ENCODE measurements at places on chromosomes 4 and X.

- DNase-seq: no peak
Observed at GRCh38 chr4:151998723-151999122, 237.9 kb upstream of the GATB start.

DNA sequence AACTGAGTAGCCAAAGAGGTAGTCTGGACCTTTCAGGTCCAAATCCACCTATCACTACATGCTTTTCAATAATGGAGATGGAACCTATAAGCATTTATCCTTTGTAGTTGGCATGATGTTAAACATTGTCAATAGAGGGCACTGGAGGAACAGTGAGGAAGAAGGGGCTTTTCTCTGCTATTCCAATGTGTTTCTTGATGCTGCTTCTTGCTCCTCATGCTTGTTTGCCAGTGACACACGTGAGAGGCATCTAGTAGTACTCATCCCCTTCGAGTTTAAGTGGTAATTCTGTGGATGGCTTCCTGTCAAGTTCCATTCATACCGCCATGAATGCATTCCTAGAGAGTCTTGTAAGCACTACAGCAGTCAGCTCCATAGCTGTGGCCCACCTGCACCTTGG is 84.0 kb downstream of the NAA11 start:
- no peak for DNase-seq

DNA sequence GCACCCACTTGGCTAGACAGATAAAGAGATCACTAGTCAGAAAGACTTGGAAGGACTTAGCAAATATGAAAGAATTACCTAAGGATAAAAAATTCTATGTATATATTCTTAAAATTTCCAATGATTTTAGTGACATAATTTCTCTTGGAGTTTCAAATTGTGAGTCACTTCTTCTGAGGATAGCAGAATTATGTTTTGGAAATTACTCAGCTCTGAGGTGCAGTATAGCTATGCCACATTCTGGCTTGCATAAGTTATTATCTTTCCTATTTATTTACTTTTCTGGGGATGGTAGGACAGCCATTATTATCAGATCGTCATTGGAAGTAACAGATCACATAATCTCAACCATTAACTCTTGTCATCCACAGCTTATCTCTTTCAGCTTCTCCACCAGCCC is 853.5 kb downstream of the TRIML1 start:
- no peak for DNase-seq

- no peak for DNase-seq
Observed at GRCh38 chr4:85243857-85244256, 231.1 kb upstream of the ARHGAP24 start.

GRCh38 chr4:121375262-121375661 is 5.6 kb downstream of the QRFPR start:
- no peak for DNase-seq

GRCh38 chr4:74931376-74931775 is 1.5 kb upstream of the PARM1 start:
- DNase-seq: no peak

DNA sequence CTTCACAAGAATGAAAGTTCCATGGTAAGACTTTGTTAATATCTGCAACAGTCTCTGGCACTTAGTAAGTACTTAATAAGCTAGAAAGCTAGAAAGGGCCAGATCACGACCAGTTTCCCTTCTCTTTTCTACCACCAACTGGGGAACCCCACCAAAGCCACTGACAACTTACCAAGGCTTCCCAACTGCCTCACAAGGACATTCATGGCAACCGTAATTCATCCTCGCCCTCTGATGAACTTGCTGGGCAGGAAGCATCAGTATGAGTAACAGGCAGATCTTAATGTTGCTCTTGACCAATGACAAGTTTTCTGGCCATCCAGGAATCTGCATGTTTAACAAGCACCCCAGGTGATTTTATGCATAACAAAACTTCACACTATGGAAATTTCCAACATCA is 23.2 kb upstream of the ZCCHC13 start:
- no peak for DNase-seq

DNA sequence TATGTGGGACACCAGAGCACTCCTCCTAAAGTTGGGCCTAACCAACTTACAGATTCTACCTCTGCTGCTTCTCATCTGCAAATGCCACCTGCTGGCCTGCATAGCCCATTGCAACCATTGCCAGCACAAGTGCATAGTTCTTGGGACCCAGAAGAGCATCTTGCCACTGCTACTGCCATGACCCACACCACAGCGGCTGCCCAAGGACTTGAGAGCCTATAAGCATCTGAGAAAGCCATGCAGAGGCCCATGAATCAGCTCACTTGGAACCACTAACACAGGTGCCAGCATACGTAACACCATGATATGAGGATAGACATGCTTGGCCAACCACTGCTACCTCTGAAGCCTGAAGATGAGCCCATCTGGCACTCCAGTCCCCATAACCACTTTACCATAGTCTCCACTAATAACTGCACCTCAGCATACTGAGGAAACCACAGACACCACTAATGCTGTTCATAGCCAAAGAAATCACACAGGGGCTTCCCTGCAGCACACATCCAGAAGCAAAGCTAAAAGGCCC is 258.1 kb upstream of the AGTR2 start:
- DNase-seq: no peak

GRCh38 chr4:25535278-25535677 is 120.4 kb upstream of the SLC34A2 start:
- no peak for DNase-seq

GRCh38 chr4:82905205-82905604 is 4.7 kb downstream of the THAP9 start:
- DNase-seq: no peak

- DNase-seq: no peak
Observed at GRCh38 chrX:104987063-104987462, 233.4 kb downstream of the TEX13A start.

GRCh38 chrX:2342281-2342688 is 158.5 kb downstream of the DHRSX start:
- no peak for DNase-seq

GRCh38 chrX:132443196-132444135 is 45.4 kb downstream of the MBNL3 start:
- DNase-seq: no peak

DNA sequence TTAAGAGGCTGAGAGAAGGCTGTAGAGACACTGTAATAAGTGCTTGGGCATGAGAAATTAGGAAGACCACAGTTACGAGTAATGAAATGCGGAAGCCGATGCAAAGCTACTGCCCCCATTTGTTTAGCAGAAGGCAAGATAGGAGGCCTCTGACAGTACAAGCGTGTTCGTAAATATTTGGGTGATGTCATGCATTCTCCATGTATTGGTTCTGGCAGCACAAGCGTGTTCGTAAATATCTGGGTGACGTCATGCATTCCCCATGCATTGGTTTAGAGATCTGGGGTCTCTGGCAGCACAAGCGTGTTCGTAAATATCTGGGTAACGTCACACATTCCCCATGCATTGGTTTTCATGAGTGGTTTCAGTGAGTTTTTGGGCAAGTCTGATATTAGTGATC is 661.5 kb upstream of the FRG1 start:
- no peak for DNase-seq

DNA sequence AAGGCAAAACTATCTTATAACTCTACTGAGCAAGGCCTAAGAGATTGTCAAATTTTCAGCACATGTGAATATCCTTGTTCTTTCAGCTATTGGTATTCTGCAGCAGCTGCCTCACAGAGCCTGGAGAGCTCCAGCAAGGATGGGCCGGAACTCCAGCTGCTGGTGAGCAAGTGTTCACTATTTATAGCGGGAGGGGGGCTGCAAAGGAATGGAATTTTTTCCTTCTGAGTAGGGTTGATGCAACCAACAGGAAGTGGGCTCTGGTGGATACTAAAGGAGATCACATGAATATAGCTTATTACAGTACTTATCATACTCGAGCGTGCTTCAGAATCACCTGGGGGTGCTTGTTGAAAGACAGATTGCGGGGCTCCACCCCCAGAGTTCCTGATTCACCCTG is 20.2 kb upstream of the SETD7 start:
- no peak for DNase-seq

DNA sequence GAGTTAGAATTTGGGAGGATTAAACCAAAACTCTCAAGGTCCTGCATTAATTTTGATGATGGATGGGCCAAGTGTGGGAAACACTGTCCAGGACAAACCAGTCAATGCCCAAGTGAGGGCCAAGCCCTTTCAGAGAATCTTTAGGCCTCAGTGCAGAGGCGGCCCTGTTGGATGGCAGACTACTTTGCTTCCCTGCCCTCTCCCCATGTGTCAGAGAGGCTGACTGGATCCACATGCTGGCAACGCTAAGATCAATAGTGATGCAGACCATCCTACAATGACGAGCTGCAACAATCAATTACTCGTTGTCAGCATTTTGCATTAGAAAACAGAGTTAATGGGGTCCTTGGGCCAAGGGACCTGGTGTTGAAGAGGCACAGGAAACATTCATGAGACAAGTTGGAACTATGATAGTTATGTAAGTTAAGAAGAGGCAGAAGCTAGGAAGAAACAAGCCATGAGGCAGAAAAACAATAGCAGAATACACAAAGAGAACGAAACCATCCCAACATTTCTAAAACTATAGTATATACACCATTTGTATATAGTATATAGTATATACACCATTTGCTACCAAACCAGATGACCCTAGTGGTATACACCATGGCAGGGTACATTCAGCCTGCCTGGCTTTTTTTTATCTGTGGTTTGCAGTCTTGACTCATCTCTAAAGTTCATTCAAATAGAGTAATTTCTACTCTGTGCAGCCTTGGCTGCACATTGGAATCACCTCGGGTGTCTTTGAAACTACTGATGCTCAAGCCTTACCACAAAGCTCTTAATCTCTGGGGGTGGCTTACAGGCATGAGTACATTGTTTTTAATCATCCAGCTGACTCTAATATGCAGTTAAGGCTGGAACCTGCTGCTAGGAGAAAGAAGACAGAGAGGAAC is 147.7 kb upstream of the GYPA start:
- no peak for DNase-seq

DNA sequence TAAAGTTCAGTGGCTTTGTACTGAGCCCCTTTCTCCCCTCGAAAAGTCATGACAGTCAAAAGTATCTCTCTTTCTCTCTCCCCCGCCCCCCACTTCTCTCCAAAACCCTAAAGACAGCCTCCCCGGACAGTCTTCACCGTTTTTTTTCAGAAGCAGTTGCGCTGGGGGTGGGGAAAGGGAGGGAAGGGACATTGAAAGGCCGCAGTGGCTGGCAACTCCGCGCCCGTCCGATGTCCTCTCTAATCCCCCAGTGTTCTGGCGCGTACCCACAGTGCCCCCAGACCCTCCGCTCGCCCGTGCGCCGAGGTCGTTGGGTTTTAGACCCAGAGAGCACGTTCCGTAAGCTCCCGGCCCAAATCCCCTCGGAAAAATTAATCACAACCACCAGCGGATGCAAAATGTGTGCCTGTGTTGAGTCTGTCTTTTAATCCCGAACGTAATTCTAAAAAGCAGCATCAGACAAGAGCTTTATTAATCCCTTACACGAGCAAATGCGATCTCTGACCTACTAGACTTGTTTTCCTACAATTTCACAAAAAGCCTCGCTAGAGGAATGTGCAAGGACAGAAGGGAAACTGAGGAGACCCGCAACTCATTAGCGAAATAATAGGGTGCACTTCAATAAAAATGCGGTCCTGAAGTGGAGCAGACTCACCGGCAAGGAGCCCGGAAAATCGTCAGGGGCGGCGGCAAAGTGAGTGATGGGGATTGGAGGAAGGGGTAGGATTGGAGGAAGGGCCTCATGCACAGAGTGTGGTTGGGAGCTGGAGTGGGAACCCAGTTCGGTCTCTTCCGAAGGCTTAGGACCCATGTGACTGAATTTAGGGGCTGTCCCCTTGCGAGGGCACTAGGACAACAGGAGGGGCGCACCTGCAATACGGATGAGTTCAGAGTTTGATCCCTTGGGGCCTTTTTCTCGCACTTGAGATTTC is 12.2 kb upstream of the PRDM8 start:
- no peak for DNase-seq

- DNase-seq: no peak
Observed at GRCh38 chr4:115945026-115945425, 831.6 kb upstream of the NDST4 start.

DNA sequence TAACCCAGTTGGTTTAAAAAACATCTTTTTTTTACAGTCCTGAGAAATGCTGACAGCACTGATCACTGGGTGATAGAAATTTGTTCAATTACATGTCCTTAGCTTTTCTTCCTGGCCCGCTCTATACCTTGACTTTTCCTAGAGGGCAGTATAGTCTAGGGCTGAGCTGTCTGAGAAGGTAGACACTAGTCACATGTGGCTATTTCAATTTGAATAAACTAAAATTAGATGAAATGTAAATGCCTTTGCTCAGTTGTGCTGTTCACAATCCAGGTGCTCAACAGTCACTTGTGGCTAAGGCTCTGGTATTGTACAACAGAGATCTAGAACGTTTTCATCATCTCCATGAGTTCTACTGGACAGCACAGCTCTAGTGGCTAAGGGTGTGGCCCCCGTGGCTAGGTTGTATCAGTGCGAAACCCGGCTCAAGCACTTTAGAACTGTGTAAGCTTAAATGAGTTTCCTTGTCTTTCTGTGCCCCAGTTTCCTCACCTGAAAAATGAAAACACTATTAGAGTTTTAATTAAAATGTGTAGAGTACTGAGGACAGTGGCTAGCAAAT is 111.6 kb upstream of the WDR17 start:
- DNase-seq: peak; percentile 36

- no peak for DNase-seq
Observed at GRCh38 chr4:123871341-123871740, 474.7 kb downstream of the SPRY1 start.

GRCh38 chr4:107333518-107333917 is 297.4 kb upstream of the DKK2 start:
- DNase-seq: no peak

- no peak for DNase-seq
Observed at GRCh38 chrX:56817179-56817578, 88.1 kb downstream of the NBDY start.

DNA sequence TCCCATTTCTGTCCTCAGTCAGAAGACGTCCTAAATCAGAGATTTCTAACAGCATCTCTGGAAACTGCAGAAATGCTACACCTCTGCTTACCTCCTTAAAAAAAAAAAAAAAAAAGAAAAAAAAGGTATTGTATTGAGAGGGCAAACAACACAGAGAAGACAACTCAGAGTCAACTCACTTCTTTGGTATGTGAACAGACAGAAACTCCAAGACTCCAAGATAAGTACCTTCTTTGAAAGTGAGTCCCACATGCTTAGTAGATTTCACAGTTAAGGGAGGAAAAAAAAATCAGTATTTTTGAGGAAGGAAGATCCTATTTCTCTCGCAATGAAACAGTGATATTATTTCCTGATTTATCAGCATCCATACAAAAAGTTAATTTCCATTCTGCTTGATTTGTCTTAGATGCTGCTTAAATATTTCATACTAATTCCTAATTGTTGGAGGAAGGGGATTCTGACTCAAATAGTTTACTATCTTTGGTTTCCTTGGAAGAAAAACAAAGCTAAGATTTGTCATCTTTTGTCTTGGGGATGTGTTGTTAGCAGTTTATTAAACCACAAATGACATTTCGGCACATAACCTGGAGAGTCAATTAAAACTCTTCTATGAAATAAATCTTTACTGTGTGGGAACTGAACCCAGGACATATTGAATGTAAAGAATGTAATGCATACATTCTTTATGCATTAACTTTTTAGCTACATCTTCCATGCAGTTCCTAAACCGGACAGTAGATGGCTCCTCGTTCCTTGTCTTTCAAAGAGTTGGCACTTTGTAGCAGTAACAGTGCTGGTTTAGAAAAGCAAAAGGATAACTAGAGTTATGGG is 4.7 kb downstream of the RASGEF1B start:
- peak; percentile 33 for DNase-seq

- no peak for DNase-seq
Observed at GRCh38 chrX:39998636-39999406, 98.9 kb downstream of the BCOR start.
